ENCODE measurements at places on chromosomes 5 and 9.

DNA sequence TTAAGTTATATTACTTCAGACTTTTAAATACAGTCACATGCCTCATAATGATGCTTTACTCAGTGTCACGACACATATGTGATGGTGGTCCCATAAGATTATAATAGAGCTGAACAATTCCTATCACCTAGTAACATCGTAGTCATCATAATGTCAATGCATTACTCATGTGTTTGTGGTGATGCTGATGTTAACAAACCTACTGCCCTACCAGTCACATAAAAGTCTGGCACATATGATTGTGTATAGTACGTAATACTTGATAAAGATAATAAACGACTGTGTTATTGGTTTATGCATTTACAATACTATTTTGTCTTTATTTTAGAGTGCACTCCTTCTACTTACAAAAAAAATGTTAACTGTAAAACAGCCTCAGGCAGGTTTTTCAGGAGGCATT, 103.7 kb downstream of the PAM start:
- DNase-seq = peak; percentile 58

DNA sequence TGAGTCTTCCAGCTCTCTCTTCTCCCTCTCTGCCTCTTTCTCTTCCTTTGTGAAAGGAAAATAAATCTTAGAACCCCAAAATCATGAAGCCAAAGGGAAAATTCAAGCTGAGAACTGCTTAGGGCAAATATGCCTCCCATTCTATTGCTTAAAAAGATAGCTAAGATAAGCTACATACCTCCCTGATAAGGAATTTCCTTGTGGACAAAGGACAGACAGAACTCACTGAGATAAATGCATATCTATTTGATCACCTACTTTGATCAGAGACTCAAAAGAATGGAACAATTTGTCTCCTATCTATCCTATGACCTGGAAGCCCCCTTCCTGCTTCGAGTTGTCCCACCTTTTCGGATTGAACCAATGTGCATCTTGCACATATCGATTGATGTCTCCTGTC, 220.6 kb upstream of the NMUR2 start:
- DNase-seq = no peak

DNA sequence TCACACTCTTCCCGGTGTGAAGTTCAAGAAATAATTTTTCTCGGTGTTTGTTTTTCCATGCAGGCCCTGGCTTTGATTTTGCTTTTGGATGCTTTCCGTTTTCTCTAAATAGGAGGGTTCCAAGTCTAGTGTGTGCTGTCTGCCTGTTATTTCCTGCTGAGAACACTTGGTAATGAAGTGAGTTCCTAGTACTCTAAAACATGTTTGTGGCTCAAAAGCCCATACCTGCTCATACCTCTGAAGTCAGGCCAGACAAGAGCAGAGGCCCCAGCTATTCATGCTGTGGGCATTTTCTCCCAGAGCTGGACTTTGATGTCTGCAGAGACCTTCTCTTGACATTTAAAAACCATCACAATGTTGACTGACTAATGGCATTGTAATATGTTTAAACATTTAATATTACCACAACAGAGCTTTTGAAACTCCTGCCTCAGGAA, 211.2 kb downstream of the GOLPH3 start:
- no peak for DNase-seq

DNA sequence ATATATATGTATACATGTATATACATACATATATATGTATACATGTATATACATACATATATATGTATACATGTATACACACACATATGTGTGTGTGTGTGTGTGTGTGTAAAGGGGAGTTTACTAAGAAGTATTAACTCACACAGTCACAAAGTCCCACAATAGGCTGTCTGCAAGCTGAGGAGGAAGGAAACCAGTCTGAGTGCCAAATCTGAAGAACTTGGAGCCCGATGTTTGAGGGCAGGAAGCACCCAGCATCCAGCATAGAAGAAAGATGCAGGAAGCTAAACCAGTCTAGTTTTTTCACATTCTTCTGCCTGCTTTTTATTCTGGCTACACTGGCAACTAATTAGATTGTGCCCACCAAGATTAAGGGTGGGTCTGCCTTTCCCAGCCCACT, 591.5 kb downstream of the PRR16 start:
- DNase-seq = no peak

GRCh38 chr5:31343946-31344345, 150.5 kb downstream of the CDH6 start:
- no peak for DNase-seq

Measured in RCC 7860 (cell line).